ENCODE measurements at places on chromosomes 3 and 15. TPM values are rescaled to one million over a fixed set of nuclear protein-coding genes. Genes with fewer than 3 reads are reported as not detected.

The RBPMS2 gene
- under 0.01 TPM for total RNA-seq

The CADPS gene
- 1.0 TPM for total RNA-seq

The CHRNA5 gene
- total RNA-seq: 0.52 TPM

The TMC3 gene
- total RNA-seq: not detected

The WNT5A gene
- 8.9 TPM for total RNA-seq

The BFSP2 gene
- 2.1 TPM for total RNA-seq

The RAD51 gene
- total RNA-seq: 1.6 TPM

The VEPH1 gene
- total RNA-seq: 1.0 TPM

All from skeletal muscle tissue (tissue), 5 donors.